ENCODE measurements at places on chromosomes 6 and 20.

GRCh38 chr6:39231521-39232243 is 2.4 kb upstream of the KCNK5 start:
- no peak for DNase-seq

GRCh38 chr6:43733471-43734293 is 36.3 kb upstream of the VEGFA start:
- DNase-seq = no peak

DNA sequence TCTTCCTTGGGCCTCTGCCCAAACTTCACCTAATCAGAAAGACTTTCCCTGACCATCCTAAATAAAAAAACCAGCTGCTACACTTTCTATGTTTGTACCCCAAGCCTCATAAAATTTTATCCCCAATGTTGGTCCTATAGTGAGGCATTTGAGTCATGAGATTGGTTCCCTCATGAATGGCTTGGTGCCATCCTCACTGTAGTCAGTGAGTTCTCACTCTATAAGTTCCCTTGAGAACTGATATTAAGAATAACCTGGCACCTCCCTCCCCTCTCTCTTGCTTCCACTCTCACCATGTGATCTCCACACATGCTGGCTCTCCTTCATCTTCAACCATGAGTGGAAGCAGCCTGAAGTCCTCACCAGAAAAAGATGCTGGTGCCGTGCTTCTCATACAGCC is 316.9 kb upstream of the PRDM1 start:
- DNase-seq = no peak

GRCh38 chr6:15365273-15365687 is 119.4 kb downstream of the JARID2 start:
- DNase-seq = no peak

DNA sequence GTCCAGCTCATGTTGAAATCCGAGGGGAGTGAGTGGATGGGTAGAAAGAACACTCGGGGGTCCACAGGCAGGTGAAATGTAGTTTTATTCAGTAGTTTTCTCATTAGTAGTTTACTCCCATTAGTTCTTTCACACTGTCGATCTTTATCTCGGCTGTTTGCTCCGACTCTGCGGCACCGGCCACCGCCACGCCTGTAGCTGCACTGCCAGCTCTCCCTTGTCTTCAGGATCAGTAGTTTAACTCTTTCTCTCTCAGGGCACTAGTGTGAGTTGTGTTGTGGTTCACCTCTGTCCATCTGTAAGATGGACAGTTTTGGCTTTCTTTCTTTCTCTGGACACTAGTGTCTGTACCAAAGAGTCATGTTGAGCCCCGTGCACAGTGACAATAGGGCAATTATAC is 195.7 kb downstream of the LMBRD1 start:
- DNase-seq = no peak

DNA sequence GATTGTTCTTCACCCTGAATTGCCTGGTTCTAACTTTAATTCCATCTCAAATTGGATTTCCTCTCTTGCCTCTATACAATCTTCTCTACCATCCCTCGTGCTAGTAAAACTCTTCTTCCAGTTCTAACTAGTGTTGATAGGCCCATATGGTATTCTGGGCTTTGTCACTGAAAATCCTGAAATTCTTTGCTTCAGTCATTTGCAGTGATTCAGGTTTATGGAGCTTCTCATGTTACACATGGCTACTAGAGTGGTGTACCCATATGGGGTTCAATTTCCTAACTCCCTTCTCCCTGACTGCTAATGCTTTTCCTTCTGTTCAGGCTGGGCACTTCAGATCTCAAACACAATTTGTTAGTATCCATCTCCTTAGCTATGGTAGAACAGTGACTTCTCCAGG is 956.6 kb downstream of the KIF16B start:
- DNase-seq = no peak

GRCh38 chr6:106027758-106028157 is 58.4 kb upstream of the PRDM1 start:
- DNase-seq = no peak

- DNase-seq = no peak
These were observed 363.6 kb upstream of the CNR1 start for GRCh38 chr6:88529726-88530125.

DNA sequence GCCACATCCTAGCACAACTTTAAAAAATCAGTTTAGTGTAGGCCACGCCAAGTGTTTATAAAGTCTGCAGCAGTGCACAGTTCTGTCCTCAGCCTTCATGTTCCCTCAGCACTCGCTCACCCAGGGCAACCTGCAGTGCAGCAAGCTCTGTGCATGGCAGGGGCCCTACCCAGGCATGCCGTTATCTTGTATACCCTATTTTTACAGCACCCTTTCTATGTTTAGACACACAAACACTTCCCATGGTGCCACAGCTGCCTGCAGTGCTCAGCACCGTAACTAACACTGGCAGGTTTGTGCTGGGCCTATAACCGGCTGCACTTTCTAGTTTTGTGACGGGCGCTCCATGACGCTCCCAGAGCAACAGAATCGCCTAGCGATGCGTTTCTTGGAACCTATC is 43.8 kb downstream of the ZBTB46 start:
- no peak for DNase-seq

DNA sequence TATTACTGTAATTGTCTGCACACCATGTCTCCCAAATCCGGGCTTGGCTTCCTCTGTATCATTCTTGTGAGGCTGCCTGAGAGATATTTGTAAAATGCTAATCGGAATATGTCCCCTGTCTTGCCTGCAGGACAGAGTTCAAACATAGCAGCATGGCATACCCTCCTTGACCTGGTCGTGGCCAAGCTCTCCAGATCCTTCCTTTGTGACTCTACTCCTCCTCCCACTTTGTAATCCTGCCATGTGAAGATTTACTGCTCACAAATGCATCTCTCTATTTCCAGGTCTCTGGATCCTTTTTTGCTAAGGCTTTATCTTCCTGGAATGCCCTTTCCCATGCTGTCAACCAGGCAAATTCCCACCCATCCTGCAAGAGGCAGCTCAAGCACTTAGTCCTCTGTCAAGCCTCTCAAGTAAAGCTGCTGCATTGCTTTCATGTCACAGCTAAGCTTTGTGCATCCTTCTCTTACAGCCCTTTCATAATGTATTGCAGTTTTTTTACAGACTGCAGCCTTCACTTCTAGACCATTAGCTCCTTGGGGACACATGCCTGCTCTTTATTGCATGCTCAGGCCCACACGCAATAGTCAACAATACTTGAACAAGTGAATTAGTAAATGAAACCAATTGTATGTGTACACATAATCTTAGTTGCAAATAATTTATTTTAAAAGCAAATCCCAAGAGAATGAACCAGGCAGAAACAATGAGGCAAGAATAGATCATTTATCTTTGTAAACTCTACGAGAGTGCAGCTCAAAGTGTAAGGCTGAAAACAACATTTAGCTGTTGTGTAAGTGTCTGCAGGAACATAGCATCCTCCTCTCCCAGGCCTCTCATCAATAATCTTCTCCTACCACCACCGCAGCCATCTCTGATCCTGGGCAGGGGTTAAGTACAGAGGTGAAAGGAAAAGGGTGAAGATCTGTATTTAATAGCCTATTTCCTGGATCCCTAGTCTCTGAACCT is 45.8 kb downstream of the HIVEP2 start:
- DNase-seq = no peak

DNA sequence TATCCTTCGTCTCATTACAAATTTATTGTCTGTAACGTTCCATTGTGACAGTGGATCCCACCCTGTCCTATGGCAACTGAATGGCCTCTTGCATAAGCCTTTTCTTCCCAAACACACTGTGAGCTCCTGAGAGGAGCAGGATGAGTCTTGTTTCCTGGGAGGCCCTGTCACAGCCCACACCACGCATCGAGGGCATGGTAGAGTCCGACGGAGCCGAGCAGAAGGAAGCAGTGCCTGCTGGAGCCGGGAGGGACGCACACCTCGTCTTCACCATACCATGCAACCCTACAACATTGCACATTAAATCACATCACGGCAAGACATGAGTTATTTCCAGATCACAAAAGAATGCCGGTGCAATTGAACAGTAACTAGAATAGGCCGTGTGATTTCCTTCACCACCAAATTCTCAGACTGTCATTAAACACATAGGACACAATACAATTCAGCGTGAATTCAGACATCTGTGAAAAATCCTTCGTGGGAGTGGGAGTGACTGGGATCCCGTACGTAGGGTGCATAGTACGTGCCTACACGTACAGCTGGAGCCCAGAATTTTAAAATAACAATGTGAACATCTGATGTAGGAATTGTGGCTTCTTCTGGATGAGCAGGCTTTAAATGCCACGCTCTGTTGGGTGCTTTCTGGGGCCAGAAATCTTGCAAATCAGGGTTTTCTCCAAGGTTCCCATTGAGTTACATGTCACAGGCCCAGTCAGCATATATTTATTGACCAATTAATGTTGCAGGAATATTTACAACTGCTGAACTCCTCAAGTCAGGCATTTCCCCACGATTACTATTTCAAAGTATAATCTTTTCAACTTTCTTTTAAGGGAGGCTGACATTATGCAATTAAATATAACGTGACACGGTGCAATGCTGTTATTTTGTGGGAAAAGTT is 201.8 kb downstream of the TTLL2 start:
- no peak for DNase-seq

DNA sequence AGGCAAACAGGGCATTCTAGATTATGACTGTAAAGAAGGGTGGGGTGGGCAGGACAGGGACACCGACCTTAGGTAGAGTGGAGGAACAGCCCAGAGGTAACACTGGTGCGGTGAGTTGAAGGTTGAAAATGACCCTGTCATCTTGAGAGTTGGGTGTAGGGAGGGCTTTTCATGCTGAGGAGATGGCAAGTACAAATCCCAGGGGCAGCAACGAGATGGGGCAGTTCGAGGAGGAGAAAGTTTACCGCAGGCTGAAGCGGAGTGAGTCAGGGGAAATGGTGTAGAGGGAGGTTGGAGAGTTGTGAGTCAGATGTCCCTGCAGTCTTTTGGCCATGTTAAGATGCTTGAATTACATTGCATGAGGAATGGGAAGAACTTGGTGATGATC is 101.1 kb downstream of the HIVEP1 start:
- DNase-seq = peak; percentile 7

GRCh38 chr20:37501940-37502339 is 19.1 kb upstream of the NNAT start:
- no peak for DNase-seq

DNA sequence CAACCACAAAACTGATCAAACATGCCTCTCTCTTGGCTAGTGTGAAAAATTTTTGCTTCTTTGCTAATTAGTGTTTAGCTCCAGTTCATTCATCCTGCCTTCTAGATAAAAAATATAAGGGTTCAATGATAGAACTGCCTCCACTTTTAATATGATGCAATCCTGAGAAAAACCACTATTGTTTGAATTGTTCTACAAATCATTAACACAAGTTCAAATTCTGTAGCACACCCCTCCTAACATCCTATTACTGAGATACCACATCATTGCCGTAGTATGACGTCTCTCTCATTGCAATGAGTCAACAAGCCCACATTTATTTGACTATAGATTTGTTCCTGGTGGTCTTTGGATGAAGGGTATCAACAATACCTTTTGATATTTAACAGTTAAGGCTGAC is 365.8 kb upstream of the OPRM1 start:
- no peak for DNase-seq

- no peak for DNase-seq
These were observed 861.1 kb downstream of the DHX35 start for GRCh38 chr20:39823224-39823623.

DNA sequence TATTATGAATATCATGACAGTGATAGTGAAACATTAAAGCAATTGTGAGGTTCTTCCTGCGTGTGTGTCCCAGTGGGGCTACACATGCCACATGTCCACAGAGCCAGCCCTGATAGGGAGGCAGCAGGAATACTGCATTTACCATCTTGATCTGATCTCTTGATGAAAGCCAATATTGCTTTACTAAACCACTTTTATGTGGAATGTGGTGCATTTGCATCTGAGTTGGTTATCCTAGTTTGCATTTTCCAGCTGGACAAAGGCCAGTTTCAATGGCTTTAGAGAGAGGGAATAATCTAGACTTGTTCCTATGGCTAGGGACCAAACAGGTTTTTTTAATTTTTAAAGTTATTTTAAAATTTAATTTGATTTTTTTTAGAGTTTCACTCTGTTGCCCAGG is 216.3 kb upstream of the FERMT1 start:
- DNase-seq = no peak

- no peak for DNase-seq
These were observed 132.6 kb upstream of the SMLR1 start for GRCh38 chr6:130694606-130695005.

GRCh38 chr6:156933201-156934068 is 156.3 kb downstream of the ARID1B start:
- DNase-seq = no peak

DNA sequence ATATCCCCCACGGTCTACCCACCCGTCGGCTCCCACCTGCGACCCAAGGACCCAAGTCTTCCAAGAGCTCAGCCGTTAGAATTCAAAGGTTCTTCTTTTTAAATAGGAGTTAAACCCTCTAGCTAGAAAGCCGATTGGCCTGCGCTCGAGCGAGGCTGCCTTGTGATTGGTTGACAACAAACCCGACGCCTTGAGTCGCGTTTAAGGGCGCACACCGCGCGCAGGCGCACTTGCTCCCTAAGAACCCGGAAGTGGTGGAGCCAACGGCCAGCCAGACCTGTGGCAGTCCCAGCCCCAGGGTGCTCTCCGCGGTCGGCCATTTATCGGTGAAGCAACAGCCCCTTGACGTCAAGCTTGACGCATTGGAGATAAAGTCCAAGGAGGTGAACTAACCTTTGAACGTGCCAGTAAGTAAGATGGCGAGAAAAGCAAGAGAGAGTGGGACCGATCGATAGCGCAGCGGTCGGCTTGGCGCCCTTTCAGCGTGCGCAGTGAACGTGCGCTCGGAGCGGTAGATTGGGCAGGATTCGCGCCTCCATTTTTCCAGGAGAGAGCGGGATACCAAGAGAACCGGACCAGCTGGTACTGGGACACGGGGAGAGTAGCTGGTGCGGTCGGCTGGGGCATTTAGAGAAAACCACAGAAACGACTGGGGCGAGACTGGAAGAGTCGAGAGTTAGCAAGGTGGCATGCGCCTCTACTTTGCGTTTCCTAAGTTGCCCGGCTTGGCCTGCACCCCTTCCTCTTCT is at the start of the genes AURKA and CSTF1:
Gene AURKA, minus strand, starts transcription at position 84 of the 749 bp plus-strand sequence. CDS start 4,018 bp downstream, outside the sequence.
Gene CSTF1, plus strand, starts transcription at position 514 of the 749 bp plus-strand sequence. CDS start 2,908 bp downstream, outside the sequence.
- DNase-seq = peak; percentile 99

GRCh38 chr6:162313922-162314660 is 413.5 kb downstream of the PRKN start:
- no peak for DNase-seq

DNA sequence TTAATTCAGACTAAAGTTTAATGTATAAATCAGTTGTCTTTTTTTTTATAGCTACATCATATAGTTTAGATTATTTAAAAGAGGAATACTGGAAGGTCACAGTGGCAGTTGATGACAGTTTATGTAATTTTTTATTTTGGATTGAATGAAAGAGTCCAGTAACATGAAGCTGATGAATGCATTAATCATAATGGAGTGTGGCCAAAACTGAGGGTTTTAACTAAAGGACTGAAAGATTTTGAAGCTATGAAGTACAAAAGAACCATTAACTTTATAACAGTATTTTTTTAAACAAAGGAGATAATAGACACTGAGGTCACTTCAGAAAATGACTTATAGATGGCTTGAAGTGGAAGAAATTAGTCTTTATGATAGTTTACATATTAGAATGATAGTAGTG is 41.3 kb downstream of the TRMT11 start:
- DNase-seq = no peak

- no peak for DNase-seq
These were observed 25.5 kb upstream of the FOXO3 start for GRCh38 chr6:108535114-108535742.

GRCh38 chr6:142845624-142846458 is 99.1 kb downstream of the HIVEP2 start:
- DNase-seq = no peak

- DNase-seq = no peak
These were observed 1.1 kb upstream of the RPS6KA2 start for GRCh38 chr6:166627875-166628801.
